ENCODE measurements at places on chromosomes 11 and 22.

DNA sequence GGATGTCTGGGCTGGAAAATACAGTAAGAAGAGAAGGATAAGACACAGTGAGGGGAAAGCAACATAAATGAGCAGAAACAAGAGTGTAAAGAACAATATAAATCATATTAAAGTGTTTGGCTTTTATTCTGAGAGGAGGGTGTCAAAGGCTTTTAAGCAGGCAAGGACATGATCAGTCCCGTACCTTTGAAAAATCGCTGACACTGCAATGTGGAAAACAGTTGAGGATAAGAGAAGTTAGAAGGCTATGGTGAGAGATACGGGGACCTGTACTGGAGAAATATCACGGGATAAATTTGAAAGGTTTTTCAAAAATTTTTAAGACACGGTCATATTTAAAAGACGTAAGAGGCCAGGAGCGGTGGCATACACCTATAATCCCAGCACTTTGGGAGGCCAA, 30.3 kb downstream of the CDON start:
- no peak for DNase-seq

- DNase-seq, result no peak
Observed at GRCh38 chr11:127230392-127230791, 229.8 kb upstream of the KIRREL3 start.

- no peak for DNase-seq
Observed at GRCh38 chr11:96178049-96178886, 164.7 kb downstream of the MAML2 start.

DNA sequence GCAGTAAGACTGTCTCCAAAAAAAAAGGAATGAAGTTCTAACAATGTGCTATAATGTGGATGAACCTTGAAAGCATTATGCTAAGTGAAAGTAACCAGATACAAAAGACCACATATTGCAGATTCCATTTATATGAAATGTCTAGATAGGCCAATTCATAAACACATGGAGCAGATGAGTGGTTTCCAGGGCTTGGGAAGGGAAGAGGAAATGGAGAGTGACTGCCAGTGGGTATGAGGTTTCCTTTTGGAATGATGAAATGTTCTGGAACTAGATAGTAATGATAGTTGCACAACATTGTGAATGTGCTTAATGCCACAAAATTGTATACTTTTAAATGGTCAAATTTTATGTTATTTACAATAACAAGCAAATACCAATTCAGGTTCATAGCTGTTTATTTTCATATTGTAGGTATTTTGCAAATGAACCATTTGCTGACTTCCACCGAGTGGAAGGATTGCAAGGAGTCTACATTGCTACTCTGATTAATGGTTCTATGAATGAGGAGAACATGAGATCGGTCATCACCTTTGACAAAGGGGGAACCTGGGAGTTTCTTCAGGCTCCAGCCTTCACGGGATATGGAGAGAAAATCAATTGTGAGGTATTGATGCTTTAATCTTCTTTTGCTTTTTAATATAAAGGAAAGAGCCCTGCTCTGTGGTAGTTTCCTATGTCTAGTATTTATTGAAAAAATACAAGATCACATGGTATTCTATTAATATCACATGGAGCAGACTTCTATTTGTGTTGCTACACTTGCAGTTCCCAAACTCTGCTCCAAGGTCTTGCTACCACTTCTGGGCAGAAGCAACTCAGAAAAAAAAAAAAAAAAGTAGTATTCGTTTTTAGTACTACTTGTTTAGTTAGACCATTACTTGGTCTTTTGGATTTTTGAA, 67.7 kb upstream of the SORL1-AS1 start:
- DNase-seq, result no peak

GRCh38 chr11:10914050-10914449, 56.2 kb upstream of the ZBED5 start:
- no peak for DNase-seq
